RPMI7951 (cell line): ENCODE measurements at places on chromosomes 1 and 21.

DNA sequence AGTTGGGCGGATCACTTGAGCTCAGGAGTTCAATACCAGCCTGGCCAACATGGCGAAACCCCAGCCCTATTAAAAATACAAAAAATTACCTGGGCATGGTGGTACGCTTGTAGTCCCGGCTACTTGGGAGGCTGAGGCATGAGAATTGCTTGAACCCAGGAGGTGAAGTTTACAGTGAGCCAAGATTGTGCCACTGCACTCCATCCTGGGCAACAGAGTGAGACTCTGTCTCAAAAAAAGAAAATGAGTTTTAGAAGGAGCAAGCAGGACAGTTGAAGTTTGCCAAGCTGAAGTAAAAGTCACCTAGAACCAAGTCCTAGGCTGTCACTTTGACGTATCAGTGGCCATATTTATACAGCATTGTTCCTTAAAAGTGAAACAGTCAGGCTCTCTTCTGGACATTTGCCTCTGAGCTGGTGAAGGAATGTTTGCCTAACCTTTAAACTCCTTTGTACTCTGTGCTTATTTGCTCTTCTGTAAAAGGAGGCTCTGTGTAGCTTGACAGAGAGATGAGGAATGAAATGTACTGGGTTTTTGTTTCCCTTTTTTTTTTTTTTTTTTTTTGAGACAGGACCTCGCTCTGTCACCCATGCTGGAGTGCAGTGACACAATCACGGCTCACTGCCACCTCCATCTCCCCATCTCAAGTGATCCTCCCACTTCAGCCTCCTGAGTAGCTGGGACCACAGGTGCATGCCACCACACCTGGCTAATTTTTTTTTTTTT lies 2.8 kb downstream of the RAB4A start:
- no peak for DNase-seq

DNA sequence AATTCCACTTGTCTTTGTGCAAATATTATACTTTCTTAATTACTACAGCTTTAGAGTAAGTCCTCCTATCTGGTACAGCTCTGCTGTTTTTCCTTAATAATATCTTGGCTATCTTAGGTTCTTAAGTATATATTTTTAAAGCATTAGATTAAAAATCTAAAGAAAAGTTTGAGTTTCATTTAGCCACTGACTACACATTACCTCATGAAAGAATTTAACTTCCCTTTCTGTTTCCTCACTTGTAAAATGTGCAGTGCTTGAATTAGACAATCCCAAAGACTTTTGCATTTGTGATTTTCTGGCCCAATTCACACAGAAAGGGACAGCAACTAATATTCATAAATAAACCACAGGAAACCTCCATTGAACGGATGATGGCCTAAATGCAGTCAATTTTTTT lies 126.4 kb upstream of the SAMSN1 start:
- no peak for DNase-seq

- DNase-seq, result peak; percentile 63
Measured at GRCh38 chr1:39657923-39658485, 13.9 kb downstream of the NT5C1A start.

DNA sequence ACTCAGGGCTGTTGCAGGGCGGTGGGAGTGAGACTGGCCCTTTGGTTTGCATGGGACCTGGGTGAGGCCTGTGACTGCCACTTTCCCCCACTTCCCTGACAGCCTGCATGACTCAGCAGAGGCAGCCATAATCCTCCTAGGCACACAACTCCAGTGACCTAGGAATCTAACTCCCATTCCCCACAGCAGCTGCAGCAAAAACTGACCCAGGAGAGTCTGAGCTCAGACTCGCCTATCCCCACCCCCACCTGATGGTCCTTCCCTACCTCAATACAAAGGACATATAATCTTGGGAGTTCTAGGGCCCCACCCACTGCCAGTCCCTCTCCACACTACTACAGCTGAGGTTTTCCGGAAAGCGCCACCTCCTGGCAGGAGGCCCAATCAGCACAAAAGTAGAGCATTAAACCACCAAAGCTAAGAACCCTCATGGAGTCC lies 26.7 kb downstream of the NDC1 start:
- peak; percentile 36 for DNase-seq

DNA sequence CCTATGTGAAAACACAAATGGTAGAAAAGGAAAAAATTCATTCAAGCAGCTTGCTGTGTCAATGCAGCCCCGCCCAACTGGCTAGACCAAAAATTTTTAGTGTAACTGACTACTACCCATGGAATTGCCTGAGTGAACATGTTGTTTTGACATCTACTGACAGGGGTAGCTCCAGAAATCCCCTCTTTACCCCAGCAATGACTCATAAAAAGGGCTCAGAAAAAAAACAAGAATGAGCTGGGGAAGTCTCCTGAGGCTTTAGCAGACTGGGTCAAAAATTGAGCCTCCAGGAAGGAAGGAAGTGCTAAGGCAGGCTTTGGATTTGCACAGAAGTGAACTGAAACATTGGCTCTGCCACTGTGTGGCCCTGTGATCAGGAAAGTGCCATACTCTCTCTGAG lies 24.4 kb upstream of the FGGY start:
- DNase-seq, result peak; percentile 73

- DNase-seq, result peak; percentile 37
Measured at GRCh38 chr1:15848143-15848928, 829 bp downstream of the SPEN start.
